ENCODE measurements at places on chromosomes 1 and 21. TPM values are rescaled to one million over a fixed set of nuclear protein-coding genes. Genes with fewer than 3 reads are reported as not detected.

The C1QA gene
- not detected for total RNA-seq

The GJA5 gene
- total RNA-seq, result 1.4 TPM

DNA sequence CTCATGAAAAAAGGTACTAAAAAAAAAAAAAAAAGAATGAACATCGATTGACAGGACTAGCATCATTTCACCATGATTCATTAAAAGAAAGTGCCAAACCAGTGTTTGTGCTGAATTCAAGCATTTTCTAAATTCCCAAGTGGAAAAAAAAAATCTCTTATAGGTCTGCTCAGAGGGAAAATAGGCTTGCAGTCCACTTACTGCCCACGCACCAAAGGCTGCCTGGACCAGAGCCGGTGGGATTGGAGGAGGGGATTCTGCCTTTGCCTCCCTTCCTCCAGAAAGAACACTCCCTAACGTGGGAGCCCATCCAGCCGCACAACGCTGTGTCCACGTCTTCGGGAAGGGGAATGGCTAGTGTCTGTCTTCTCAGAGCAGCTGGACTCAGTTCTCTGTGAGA, 5.5 kb upstream of the TRAPPC10 start:
- no peak for DNase-seq

The CNIH3 gene
- 4.3 TPM for total RNA-seq

DNA sequence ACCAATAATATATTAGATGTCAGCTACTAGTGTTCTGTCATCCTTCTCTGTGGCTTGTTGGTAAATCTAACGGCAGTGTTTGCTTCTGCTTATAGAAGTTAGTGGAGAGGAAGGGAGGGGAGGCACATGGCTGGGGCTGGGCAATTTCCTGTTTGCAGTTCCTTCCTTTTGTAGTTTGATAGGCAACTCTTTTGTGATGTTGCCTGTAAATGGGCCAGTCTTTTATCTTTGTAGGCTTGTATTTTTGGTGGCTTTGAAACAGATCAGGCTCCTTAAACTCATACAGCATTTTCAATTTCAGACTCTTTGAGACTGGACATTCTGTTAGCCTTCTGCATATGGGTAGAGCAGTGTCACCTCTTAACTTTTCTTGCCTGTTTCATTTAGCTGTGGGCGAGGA, 48.1 kb downstream of the CDC14A start:
- peak; percentile 60 for DNase-seq

DNA sequence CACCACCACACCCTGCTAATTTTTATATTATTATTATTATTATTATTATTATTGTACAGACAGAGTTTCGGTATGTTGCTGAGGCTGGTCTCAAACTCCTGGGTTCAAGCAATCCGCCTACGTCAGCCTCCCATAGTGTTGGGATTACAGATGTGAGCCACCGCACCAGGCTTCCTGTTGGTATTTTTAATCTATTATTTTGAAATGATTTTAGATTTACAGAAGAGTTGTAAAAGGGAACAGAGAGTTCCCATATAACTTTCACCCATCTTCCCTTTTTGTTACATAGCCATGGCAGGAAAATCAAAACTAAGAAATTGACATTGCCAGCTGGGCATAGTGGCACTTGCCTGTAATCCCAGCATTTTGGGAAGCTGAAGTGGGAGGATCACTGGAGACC, 42.9 kb upstream of the CITED4 start:
- DNase-seq, result no peak

DNA sequence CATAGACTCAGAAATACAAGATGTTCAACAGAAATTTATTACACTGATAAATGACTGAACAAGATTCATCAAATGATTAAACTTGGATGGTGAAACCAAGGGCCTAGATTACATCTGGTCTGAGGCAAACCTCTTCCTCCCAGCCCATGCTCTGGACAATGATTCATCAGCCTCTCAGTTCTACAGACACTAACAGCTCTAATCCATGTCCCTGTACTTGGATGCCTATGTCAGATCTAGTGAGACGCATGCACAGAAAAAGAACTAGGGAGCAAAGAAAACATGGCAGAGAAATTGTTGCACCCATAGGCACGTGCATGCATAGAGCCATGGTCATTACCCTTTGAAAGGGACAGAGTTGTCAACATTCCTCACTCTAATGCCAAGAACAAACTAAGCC, 250.1 kb downstream of the KCNH1 start:
- no peak for DNase-seq

The NES gene
- 65.8 TPM for total RNA-seq

- no peak for DNase-seq
These were observed 110.7 kb downstream of the VPS13D start for GRCh38 chr1:12340544-12340930.

DNA sequence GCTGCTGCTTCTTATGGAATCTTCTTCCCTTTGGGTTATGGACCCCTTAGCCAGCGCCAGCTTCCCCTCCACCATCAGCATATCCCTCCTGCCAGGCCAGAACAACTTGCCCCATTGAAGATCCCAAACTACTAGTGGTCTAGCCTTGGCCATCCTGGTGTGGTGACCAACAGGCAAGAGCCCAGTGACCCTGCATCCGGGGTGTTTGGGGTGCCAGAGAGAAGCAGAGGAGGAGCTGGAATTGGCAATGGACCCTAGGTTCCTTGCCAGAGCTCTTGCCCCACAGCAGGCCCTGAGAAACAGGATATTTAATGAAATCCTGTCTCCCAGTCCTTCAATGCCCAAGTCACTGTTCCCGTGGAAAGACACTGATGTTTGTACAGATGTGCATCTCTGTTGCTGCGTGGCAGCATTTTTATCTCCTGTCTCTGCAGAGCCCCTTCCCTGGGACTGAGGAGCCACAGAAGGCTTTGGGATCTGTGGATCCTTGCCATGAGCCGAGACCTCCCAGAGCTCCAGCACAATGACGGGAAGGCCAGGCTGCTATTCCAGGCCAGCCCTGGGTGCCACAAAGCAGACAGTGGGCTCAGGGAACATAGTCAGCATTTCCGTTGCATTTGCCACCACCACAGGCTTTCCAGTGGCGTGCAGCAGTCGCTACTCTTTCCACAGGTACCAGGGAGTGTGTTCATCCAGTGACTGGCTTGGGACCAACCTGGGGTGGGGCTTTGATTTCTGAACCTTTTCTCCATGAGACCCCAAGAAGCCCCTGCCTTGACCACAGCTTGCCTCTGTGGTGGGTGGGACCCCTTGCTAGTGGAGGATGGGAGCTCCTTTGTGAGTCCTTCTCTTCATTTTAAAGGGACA, 21.6 kb downstream of the NAV1 start:
- DNase-seq, result peak; percentile 36

GRCh38 chr1:165463978-165464377, 19.1 kb upstream of the RXRG start:
- DNase-seq, result no peak

GRCh38 chr1:8212580-8213031, 105.3 kb upstream of the SLC45A1 start:
- DNase-seq, result no peak

DNA sequence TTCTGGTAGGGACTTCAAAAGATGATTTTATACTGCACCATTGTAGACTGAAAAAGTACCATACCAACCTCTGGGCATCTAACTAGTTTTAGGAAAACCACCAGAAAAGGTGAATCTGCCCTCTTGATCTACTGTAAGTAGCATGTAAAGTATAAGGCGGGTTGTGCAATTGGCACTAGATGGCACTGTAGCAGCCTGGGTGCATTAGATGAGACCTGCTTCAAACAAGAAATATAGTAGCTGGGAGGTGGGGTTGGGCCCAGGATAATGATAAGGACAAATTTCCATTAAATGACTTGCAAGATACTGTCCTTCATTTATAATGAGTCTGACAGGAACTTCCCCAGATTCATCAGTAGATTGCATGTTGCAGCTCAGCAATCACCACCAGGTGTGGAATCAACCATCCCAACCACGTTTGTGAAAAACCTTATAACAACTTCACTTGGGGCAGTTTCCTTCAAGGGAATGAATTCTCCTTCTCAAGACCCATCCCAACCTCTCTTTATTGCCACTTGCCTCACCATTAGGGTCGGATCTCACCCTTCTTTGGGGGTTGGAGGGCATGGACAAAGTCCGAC, 37.3 kb upstream of the IL10 start:
- DNase-seq, result peak; percentile 68

The KCNH1 gene
- 3.2 TPM for total RNA-seq

DNA sequence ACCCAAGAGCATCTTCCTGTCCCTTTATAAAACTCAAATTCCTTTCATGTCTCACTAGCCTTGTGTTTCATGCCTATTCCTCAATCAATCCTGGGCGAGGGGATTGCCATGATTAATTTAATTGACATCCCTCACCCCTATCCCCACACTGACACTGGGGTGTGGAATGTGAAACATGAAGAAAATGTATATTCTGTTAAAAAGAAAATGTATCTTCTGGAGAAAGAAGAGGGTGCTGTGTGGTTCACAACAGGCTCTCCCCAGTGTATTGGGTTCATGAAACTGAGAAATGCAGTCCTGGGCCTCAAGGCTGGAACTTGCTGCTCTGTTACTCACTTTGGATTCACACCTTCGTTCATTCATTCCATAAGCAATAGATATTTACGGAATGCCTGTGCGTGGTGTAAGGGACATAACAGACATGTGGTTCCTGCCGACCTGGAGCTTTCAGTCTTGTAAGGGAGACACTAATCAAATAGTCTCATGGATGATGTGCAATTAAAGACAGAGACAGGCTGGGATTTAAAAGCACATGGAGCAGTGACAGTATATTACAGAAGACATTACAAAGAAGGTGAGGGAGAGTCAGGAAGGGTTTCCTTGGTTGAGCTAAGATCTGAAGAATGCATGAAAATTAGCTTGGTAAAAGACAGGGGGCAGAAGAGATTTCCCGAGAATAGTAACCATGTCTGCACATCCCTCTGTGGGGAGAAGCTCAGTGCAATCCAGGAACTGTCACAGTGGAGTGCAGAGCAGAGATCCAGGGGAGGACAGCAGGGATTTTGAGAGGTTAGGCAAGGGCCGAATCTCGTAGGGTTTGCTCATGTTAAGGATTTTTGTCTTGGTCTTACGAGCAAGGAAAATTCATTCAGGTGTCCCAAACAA, 32.1 kb downstream of the SERTAD4 start:
- DNase-seq, result peak; percentile 48

DNA sequence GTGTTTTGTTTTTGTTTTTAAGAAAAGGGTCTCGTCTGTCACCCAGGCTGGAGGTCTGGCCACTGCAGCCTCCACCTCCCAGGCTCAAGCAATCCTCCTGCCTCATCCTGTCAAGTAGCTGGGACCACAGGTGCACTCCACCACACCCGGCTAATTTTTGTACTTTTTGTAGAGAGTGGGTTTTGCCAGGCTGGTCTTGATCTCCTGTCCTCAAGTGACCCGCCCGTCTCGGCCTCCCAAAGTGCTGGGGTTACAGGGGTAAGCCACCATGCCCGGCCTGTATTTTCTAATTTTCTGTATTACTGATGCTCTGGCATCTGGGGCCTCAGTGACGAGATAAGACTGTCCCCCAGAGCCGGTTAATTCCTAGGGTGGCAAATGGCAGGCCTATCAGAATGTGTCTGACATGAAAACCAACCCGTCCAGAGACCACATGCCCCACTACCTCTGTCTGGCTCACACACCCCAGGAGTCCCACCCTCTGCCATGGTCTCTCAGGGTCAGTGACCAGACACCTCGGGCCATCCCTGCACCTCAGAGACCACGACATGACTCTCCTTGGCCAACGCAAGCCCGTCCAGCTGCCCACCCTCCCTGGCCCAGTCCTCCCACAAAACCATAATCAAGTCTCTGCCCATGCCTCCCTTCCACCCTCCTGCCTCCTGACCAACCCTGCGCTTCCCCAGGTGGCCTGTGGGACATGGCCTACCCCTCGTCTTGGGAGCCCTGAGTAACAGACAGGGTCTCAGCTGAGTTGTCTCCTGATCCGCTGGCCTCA, 12.5 kb downstream of the NPHP4 start:
- DNase-seq, result no peak

The C1orf167 gene
- 1.4 TPM for total RNA-seq

GRCh38 chr1:164479242-164479641, 79.7 kb upstream of the PBX1 start:
- DNase-seq, result no peak

- no peak for DNase-seq
These were observed 18.9 kb downstream of the SNAP47 start for GRCh38 chr1:227753999-227754711.

GRCh38 chr1:36834586-36834985, 199.7 kb downstream of the GRIK3 start:
- DNase-seq, result no peak

DNA sequence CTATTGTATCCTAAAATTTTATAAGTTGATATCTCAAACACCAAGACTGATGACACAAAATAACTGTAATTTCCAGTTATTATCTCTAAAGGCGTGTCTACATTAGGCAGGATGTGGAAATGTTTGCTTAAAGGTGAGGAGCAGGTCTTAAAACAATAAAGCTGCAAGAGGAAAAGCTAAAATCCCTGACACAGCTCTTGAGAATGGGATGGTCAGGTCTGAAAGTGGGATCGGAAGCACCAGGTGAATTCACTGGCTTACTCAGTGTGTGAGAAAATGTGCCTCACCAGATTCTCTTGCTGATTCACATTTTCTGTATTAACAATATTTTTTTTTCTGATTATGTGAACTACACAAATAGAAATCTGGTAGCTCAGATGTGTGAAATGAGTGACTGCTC, 421.9 kb upstream of the ADAMTS5 start:
- DNase-seq, result no peak

GRCh38 chr1:199007423-199007822, 368.6 kb downstream of the PTPRC start:
- DNase-seq, result no peak

GRCh38 chr1:59477286-59477685, 180.4 kb downstream of the FGGY start:
- DNase-seq, result no peak

DNA sequence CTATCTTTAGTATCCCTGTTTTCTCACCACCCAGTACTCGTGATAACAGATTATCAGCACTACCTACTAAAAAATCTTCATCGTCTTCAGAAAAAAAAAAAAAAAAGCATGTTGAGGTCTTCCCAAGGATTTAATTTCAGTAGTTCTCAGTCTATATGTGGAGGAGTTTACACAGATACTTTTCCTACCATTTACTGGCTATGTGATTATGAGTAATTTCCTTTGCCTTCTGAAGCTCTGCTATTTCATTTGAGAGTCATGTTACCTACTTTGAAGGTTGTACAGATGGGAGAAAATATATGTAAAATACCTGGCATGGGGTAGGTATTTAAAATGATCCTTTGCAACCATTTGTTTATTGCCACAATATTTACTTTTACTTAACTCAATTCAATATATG, 399.7 kb downstream of the NEGR1 start:
- no peak for DNase-seq

The CFAP126 gene
- 1.2 TPM for total RNA-seq

The OR2T35 gene
- not detected for total RNA-seq

DNA sequence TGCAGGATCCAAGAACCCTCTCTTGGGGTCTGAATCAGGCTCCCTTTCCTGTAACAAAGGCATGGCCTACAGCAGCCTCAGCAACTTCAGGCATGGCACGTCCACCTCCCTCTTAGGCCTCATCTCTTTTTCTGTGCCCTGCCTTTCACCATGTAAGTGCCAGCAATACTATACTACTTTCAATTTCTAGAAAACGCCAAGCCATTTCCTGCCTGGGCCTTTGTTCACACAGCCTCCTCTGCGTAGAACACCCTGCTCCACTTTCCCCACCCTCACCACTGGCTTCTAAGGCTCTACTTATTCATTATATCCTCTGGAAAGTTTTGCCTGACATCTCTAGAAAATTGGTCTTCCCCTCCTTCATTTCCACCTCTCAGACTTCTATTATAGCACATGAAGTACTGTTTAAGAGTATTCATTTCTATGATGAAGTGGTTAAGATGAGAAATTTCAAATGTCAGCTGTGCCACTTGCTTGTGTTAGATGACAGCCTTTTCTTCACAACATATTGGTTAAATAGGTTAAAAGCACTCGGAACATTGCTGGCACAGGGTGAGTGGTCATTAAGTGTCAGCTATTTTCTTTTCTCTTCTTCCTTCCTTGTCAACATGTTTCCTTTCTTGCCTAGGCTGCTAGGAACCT, 41.6 kb upstream of the VWA5B1 start:
- DNase-seq, result no peak
